Tracheal epithelial cell (primary cell): ENCODE measurements at places on chromosomes 5 and 9. TPM values are rescaled to one million over a fixed set of nuclear protein-coding genes. Genes with fewer than 3 reads are reported as not detected.

Gene CCNI2
- under 0.01 and 0.48 TPM in 2 replicates for total RNA-seq

Gene RNF208
- total RNA-seq: 0.24 and 0.64 TPM in 2 replicates

Gene MYMK
- not detected in 2 replicates for total RNA-seq

Gene TRAF1
- total RNA-seq: 0.85 and 6.3 TPM in 2 replicates

Gene NACC2
- 14.7 and 14.9 TPM in 2 replicates for total RNA-seq

Gene BARHL1
- total RNA-seq: not detected in 2 replicates

Gene SYK
- total RNA-seq: 15.2 and 28.3 TPM in 2 replicates

Gene TBC1D2
- total RNA-seq: 74.5 and 89.1 TPM in 2 replicates

Gene ARAP3
- total RNA-seq: 3.6 and 6.2 TPM in 2 replicates

Gene OR1Q1
- not detected in 2 replicates for total RNA-seq

Gene TMEM8B
- 1.9 TPM in 2 replicates for total RNA-seq

Gene ZBED3
- total RNA-seq: 1.4 and 3.2 TPM in 2 replicates

Gene HMMR
- total RNA-seq: 3.6 and 5.1 TPM in 2 replicates

Gene WDR41
- total RNA-seq: 160 and 176 TPM in 2 replicates

Gene ALDH1A1
- 3.4 and 6.2 TPM in 2 replicates for total RNA-seq

Gene PTGES2
- total RNA-seq: 65.2 and 112 TPM in 2 replicates

Gene PCA3
- not detected in 2 replicates for total RNA-seq

Gene NHP2
- total RNA-seq: 155 and 174 TPM in 2 replicates

Gene HMCN2
- total RNA-seq: under 0.01 and 0.21 TPM in 2 replicates

Gene PCDHB14
- 0.24 and 0.43 TPM in 2 replicates for total RNA-seq

Gene PCAT7
- under 0.01 TPM in 1 of 2 replicates, not detected in the other for total RNA-seq

Gene TEX53
- not detected in 2 replicates for total RNA-seq

Gene NTNG2
- under 0.01 and 0.24 TPM in 2 replicates for total RNA-seq

Gene F12
- total RNA-seq: 13.2 and 15.9 TPM in 2 replicates

Gene ZDHHC11
- total RNA-seq: 0.43 and 0.72 TPM in 2 replicates

Gene SNAPC3
- total RNA-seq: 29.8 and 41.9 TPM in 2 replicates

Gene SPAAR
- total RNA-seq: not detected in 2 replicates

Gene RNF224
- under 0.01 and 0.21 TPM in 2 replicates for total RNA-seq

Gene OGN
- not detected in 2 replicates for total RNA-seq

Gene LCN15
- total RNA-seq: under 0.01 TPM in 1 of 2 replicates, not detected in the other

Gene CAMK2A
- total RNA-seq: under 0.01 and 0.24 TPM in 2 replicates

Gene CD274
- total RNA-seq: 2.8 and 15.2 TPM in 2 replicates

Gene C5orf15
- total RNA-seq: 28.8 and 41.9 TPM in 2 replicates

Gene PPWD1
- 17.5 and 21.2 TPM in 2 replicates for total RNA-seq

Gene DBH
- not detected in 2 replicates for total RNA-seq

Gene SLC36A2
- not detected in 2 replicates for total RNA-seq

Gene ANKRD55
- total RNA-seq: not detected in 2 replicates

Gene FGD3
- total RNA-seq: 1.2 and 2.6 TPM in 2 replicates
